ENCODE measurements at places on chromosomes 6 and 20.
A peak's percentile ranks its signal among the peaks of the same experiment; 100 is the strongest.

- DNase-seq = peak; percentile 82
Measured at GRCh38 chr20:41317546-41318270, at the start of gene ZHX3. TSS of gene ZHX3 (minus strand) at chr20:41317731. CDS start at chr20:41204916, 112,815 bp downstream.

DNA sequence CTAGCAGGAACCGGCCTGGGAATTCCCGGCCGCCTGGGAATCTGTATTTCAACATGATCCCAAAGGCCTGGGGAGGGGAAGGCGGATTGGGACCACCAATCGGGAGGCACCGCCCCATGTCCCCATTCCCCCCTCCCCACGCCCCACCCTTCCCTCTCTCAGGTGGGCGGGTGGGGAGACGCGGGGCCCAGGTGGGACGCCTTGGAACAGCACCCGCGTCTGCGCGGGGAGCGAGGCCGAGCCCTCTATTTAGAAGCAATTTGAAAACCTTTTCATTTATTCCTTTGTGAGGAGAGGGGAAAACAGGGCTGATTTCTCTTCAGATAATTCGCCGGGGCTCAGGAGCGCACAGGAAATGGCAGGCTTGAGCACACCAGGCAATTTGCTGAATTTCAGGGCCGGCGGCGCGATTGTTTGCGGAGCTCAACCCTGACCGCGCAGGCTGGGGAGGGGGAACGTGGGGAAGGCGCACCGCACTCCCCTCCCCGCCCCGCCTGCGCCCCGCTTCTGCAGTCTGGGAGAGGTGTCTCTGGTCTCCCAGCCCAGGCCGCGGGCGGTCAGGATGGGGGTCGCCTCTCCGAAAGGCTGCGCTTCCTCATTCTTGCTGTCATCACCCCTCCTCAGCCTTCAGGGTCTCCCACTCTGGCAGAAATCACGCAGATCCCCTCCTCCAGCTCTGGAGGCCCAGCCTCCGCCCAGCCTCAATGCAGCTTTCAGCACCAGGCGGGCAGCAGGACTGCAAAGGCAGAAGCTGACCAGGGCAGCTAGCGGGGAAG, 170.0 kb downstream of the GRM4 start:
- DNase-seq = no peak

DNA sequence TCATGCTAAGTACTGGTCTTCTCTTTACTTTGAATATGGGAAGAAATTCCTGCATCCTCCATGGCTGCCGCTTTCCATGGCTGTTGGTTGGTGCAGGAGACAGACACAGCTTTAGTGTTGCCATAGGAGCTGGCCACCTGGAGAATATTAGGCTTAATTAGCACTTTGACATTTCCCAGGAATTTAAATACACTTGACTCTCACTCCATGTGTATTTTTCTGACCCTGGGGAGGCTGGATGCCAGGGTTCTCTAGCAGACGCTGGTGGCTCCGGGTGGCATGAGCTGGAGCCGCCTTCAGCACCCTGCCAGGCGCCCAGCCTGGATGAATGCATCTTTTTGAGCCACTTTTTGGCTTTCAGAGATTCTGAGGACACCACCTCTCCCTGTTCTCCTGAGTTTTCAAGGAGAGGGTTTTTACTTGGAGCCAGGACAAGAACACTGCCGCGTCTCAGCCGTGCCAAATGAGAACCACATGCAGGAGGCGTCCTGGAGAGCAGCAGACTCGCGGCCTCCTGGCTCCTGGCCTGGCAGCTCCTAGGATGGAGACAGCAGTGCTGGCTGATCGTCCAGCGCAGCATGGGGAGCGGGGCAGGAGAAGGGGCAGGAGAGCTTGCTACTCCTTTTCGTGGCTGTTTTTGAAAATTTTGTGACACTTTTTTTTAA, 258.8 kb downstream of the SMOC2 start:
- DNase-seq = no peak

DNA sequence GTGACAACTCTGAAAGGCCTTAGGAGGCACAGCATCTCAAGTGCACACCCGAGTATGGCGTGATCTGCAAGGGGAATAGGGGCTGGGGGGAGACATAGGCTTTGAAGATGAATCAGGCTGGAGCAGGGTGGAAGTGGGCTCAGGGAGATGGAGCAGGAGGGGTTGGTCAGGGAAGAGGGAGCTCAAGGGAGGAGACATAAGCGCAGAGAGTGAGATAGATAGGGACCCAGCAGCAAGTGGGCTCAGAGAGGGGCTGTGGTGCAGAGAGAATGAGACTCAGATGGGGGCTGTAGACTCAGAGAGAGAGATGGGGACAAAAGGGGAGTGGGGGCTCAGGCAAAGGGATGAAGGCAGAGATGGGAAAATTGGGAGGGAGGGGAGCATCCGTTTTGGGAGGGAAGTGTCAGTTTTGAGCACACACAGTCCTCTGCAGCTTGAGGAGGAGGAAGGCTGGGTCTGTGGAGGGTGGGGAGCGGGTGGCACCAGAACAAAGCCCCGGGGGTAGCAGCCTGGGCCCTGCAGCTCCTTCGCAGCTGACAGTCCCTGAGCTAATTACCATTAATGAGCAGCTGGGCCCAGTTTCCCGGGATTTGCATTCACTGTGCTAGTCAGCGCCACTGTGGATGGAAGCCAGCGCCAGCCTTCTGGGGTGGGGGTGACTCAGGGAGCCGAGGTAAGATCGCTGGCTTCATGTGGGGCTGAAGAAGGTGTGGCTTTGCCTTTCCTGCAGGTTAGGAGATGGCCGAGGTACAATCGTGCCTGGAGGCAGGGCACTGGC, 18.7 kb downstream of the SRXN1 start:
- no peak for DNase-seq

- no peak for DNase-seq
Measured at GRCh38 chr6:125008261-125008703, 46.0 kb downstream of the RNF217 start.

DNA sequence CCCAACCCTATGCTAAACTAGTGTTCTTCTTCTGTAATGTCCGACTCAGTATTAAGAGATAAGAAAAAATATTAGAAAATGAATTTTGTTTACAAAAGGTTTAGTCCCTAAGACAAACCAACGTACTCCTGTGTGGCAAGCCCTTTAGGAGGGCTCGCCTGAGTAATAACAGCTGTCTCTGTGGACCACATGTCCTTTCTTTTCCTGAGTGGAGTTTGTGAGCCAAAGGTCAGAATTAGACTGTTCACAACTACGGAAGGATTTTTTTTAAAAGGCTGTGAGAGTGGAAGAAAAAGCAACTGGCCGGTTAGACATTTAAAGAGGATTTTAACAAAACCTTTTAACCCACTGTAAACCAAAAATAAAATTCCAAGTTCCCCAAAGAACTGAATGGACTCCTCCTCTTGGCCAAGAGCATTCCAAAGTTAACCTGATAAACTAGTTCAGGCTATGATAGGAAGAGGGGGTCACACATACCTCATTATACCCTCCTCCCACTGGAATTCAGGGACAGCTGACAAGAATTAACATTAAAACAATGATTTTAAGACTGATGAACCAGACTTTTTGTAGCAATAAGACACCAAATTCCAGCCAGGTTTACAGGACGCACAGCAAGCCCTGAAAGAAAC, 43.5 kb downstream of the FAM184A start:
- DNase-seq = no peak

DNA sequence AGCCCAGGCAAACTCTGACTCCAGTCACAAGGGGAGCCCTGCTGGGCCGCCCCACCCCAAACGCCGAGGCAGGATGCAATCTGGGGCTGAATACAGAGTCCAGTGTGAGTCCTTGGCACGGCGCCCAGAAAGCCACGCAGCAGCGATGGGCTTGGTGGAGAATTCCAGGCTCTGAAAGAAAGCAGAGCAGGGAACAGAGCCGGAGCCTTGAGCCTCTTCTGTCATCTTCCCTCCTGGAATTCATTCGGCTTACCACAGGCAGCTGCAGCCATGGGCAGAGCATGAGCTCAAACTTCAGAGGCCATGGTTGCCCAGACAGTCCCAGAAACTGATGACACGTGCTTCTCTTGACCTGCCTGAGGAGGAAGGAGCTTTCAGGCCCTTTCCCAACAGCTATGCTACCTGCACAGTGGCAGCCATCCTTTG, 441.1 kb upstream of the JARID2 start:
- peak; percentile 89 for DNase-seq

GRCh38 chr6:42411406-42411805, 40.3 kb downstream of the TRERF1 start:
- no peak for DNase-seq

- no peak for DNase-seq
Measured at GRCh38 chr6:134339216-134339615, 21.3 kb upstream of the SGK1 start.

DNA sequence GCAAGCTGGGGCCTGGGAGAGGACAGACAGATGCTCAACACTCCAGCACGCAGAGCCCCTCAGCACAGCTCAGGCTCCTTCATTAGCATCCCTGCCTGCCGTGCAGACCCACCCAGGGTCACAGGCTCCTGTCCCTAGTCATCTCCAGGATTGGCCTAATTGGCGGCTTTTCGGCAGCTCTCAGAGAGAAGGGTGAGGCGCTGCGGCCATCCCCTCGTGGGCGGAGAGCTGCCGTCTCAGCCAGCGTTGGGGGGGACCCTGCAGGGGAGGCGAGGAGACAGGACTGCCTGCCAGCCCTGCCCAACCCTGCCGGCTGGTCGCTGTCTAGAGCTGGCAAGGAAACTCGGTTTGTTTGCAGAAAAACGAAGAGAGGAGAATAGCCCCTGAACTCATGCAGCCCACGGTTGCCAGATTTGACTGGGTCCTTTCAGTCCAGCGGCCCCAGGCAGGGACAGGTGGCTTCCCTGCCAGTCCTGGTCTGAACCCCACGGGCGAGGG, 26.8 kb downstream of the BHLHE23 start:
- no peak for DNase-seq

DNA sequence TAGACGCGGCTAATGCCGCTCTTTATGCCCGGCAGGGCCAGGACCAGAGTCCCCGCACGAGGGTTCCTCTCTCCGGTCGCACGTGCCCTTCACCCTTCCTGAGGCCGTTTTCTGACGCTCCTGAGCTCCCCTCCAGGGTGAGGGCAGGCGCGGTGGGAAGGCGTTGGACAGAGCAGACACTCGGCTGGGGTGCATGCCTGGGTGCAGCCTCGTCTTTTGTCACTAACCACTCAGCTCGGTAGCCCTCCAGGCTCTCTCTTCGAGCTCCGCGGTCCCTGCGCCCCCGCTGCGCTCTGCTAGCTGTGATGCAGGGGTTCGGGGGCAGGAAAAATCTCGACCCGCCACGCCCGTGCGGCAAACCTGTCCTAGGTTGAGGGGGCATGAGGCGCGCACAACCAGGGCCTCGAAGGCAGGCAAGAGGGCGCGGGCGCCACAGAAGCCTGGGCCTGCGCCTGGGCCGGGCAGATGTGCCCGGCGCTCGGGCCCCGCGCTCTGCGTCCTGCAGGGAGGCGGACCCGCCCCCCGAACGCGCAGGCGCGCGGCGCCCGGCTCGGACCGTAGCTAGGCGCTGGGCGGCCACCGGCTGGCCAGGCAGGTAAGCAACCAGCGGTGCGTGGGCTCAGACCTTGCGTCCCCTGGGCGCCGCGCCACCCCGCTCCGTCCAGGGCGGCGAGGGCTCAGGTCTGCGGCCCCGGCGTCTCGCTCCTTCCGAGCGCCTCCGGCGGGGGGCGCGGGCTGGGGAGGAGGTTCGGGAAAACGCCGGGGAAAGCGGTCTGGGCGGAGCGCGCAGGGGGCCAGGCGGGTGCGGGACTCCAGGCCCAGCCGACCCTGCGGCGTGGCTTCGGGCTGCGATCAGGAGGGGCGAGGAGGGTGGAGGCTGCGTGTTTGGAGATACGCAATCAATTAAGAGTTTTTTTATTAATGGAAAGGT, at the start of gene L3MBTL1:
Gene L3MBTL1, plus strand, starts transcription at position 548 of the 931 bp plus-strand sequence. CDS start 5,807 bp downstream, outside the sequence.
- DNase-seq = peak; percentile 5

DNA sequence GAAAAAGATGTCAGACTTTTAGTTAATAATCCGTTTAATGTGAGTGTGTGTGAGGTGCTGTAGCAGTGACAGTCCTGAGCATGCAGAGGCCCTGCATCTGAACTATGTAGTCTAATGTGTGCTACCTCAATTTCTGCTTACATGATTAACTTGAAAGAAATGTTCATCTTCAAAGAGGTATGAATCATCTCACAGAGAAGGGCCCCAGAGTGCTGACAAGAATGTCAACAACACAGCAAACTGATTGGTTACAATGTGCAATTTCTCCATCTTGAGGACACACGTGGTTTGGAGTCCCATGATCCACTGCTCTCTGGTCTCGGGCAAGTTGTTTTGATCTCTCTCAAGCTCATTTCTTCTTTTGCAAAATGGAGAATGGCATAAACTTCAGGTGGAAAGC, 61.7 kb upstream of the EMILIN3 start:
- DNase-seq = no peak

All from NCI-H748 treated with DMSO at 0.1 percent for 48 hours (cell line).